SHP77 treated with DMSO at 0.1 percent for 48 hours (cell line): ENCODE measurements at places on chromosomes 5 and 9.

DNA sequence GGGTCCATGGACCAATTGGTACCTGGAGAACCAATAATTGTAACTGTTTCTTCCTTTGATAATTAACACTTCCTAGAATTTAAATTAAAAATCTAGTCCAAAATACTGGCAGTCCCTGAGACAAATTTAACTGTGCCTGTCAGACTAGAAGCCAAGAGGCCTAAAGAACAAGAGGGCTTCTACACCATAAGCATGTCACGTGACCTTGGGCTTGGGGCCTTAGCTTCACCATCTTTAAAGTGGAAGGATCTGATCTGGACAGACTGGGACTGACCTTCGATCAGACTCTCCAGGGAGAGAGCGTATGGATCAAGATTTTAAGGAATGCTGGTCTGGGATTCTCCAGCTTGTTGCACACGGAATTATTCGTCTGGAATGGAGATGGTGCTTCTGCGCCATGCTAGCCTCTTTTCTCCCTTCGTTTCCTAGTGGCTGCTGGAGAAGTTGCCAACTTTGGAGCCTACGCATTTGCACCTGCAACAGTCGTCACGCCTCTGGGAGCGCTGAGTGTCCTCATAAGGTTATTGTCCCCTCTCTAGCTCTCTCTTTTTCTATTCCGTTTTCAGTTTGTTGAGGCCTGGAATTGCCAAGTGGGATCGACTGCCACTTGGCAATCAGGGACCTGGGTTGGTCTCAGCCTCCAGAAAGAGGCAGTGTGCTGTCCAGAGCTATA is 8.4 kb downstream of the NIPAL4 start:
- no peak for DNase-seq

DNA sequence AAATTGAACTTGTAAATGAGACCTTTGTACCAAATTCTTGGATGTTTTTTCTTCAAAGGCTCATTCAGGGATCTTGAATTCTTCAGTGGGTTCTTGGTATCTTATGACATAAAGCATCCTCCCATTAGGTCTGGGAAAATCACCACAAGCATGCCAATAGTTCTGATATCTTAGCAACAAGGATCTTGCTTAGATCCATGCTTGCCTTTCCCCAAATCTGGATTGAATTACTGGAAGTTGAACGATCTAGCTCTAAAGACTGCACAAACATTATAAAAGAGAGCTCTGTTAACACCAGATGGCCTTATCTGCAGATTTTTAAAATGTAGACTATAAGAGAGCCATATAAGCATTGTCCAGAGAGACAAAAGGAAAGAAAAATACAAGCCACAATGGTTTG is 266.3 kb downstream of the RAB3C start:
- no peak for DNase-seq

- no peak for DNase-seq
Measured at GRCh38 chr5:72392326-72392733, 72.2 kb downstream of the PTCD2 start.

GRCh38 chr5:174606153-174606552 is 118.2 kb upstream of the MSX2 start:
- DNase-seq: no peak

GRCh38 chr9:97075289-97075985 is 36.5 kb upstream of the CTSV start:
- DNase-seq: no peak

- DNase-seq: no peak
Measured at GRCh38 chr9:107784235-107784958, 294.8 kb upstream of the KLF4 start.
